ENCODE measurements at places on chromosomes 12 and 14.
A peak's percentile ranks its signal among the peaks of the same experiment; 100 is the strongest.

DNA sequence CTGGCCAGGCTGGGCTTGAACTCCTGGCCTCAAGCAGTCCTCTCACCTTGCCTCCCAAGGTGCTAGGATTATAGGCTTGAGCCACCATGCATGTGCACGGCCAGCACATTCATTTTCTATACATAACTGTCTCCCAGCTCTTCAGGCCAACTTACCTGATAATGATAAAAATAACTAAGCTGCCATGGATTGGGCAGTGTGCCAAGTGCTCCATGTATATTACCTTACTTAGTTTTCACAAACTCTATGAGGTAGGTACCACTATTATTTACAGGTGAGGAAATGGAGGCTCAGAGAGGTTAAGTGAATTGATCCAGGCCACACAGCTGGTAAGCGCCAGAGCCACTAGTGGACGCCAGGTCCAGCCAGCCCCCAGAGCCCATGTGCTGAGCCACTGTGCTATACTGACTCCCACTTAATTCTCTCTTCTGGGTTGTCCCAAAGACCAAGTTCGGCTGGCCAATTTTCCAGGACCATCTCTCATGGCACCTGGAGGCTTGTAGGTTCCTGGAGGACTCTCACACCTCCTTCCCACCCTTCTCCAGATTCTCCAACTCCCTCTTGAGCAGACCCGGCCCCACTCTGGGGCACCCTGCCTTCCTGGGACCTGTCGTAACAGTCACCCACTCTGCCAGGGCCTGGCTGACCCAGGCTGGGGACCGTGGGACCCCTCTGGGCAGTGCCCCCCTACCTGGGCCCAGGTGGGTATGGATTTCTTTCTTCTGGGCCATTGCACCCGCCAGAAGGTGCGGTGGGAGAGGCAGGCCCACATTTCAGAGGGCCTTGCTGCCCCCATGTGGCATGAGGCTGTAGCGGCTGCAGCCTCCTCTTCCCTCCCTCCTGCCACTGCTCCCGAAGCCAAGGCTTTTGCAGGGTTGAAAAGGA lies 30.2 kb upstream of the CIPC start:
- peak; percentile 53 for DNase-seq

DNA sequence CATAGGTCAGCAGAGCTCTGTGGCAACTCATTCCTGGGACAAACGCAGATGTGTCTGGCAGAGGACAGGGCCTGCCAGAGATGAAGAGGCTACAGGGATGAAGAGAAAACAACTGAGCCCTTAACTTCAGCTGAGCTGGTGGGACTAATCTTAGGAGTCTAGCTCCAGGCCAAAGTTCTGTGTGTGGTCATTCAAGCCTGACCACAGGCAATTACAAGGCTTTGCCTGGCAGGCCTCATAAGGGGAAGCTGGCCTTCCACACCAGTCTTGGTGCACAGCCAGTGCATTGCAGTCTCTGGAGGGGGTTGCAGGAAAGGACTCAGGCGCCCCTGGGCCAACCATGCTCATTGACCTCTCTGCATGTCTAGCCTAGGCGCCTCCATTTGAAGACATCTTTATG lies 127.6 kb upstream of the DAAM1 start:
- no peak for DNase-seq

DNA sequence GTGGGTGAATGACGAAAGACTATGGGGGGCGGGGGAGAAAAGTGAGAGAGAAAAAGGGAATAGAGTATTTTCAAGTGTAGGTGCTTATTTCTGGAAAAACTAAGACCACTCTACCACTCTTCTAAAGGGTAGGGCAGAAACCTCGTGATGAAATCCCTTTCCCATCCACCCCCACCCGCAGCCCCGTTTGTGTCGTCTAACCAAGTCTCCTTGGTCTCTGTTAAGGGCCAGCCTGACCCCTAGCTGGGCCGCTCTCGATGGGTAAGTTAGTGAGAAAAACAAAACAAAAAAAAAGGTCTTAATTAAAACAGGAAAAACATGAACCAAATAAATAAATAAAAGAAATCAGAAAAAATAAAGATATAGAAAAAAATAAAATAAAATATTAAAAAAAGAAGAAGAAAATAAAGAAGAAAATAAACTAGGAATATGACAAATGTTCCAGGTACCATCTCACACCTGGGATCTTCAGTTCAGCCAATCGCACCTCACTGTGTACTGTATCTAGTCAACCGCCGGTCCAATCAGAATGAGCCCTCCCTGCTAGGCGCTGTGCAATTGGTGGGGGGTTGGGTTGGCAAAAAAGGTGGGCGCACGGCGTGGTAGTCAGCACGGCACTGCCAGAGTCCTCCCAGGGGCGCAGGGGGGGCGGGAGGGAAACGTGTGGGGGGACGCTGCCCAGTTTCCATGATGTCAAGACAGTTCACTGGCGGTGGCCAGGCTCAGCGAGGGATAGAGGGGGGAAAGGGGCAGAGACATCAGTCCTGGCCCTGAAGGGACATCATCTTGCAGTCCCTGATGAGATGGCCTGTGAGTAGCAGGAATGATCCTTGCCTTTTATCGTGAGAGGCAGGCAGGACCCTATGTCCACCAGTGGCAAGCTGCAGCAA lies 9.8 kb upstream of the CDH24 start:
- DNase-seq = no peak

DNA sequence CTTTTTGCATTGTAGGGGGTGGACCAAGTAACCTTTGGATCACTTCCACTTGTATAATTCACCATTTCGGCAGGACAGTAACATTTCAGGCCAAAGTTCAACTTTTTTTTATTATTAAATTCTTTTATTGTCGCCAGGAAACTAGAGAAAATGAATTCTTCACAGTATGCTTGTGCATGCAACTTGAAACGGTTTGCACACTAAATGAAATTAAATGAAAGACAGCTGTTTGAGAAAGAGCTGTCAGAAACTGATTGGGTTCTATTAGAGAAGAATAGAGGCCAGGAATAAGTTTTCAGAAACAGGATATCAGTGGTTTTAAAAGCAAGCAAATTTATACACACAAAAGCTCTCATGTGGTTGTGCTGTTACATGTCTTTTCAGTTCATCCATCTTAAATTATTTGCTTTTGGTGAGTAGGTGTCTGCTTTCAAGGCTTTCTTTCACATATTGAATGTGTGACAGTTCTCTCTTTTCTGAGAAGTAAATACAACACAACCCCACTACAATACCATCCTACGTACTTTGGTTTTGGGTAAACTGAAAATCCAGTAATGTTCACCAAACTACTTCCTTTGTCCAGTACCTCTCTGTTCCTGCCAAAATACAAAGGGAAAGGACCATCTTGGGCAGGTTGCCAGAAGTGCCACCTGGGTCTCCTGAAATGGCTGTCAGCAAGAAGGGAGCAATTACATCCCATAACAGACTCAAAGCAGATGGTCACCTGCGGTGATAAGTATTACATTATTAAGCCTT lies 291.7 kb downstream of the RAD51B start:
- DNase-seq = no peak

GRCh38 chr14:71988939-71989338 lies 56.7 kb downstream of the RGS6 start:
- no peak for DNase-seq

DNA sequence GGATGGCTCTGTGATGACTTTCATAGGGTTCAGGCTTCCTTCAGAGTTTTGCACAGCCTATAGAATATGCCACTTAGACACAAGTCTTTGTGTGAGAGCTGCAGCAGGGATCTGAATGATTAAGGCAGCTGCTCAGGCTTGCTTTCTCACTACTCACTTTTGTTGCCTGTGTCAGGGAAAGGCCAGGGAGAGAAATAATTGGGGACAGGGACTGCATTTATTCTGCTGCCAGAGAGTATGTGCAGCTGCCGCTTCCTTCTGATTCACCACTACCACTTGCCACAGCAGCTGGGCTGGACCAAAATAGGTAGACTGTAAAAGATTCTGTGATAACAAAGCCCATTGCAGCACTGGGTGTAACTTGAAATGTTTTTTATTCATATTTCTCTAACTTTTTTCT lies 49.7 kb downstream of the TRMT5 start:
- no peak for DNase-seq

GRCh38 chr12:121600702-121601336 lies 20.0 kb upstream of the KDM2B start:
- DNase-seq = no peak

GRCh38 chr12:74791365-74791764 lies 253.7 kb downstream of the ATXN7L3B start:
- no peak for DNase-seq

DNA sequence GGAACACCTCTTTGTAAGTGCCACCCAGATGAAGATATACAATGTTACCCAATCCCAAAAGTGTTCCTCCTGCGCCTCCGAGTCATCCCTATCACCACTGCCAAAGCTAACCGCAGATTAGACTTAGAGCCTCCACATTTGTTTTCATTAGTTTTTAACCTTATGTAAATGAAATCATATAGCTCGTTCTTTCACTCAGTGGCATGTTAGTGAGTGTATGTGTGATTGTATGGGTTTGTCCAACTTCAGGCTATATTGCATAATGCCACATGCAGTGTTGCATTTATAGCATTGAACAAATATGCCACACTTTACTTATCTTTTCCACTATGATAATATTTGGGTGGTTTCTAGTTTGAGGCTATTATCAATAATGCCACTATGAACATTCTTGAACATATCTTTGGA lies 18.0 kb downstream of the MAP1LC3B2 start:
- DNase-seq = no peak

Measured in CD4-positive, alpha-beta T cell treated with Interferon alpha-2 for 1 hour (primary cell).